ENCODE measurements at places on chromosomes 4 and X. TPM values are rescaled to one million over a fixed set of nuclear protein-coding genes. Genes with fewer than 3 reads are reported as not detected.

Gene SSX4
- not detected for total RNA-seq

Gene SUPT20HL1
- total RNA-seq = not detected

Gene IL1RAPL2
- total RNA-seq = not detected

Gene IL15
- 1.9 TPM for total RNA-seq

Gene IL2RG
- not detected for total RNA-seq

Gene TCP11X2
- total RNA-seq = not detected

Gene CORIN
- under 0.01 TPM for total RNA-seq

Gene SPATA4
- under 0.01 TPM for total RNA-seq

Gene RTL3
- total RNA-seq = not detected

Gene ARAP2
- total RNA-seq = 2.1 TPM

Gene GRID2
- total RNA-seq = not detected

Gene SLIT2
- total RNA-seq = 54.1 TPM

Gene NSG1
- total RNA-seq = 30.6 TPM

Gene CT47B1
- total RNA-seq = not detected

Gene PNMA3
- total RNA-seq = not detected

Gene AR
- total RNA-seq = 6.6 TPM

Gene LRRC66
- 0.29 TPM for total RNA-seq

Gene PRAF2
- 7.8 TPM for total RNA-seq

Gene FAM241A
- total RNA-seq = 36.8 TPM

Gene RGS12
- total RNA-seq = 55.5 TPM

Gene TSPAN7
- total RNA-seq = 12.0 TPM

Gene ZGRF1
- 28.2 TPM for total RNA-seq

Gene XKRX
- 0.29 TPM for total RNA-seq

Gene TRMT2B
- total RNA-seq = 28.9 TPM

Gene KLB
- under 0.01 TPM for total RNA-seq

Gene NAA11
- not detected for total RNA-seq

Gene POU4F2
- not detected for total RNA-seq

Gene ADAMTS3
- total RNA-seq = 4.7 TPM

Gene MAGEA10
- not detected for total RNA-seq

Gene ITGB1BP2
- 4.9 TPM for total RNA-seq

Gene PPP1R2C
- not detected for total RNA-seq

Gene SHOX
- total RNA-seq = not detected

Gene CSAG1
- total RNA-seq = not detected

Gene CLIC2
- total RNA-seq = 18.0 TPM

Gene AMBN
- total RNA-seq = not detected

Gene SHROOM4
- total RNA-seq = 54.1 TPM

Gene ADH7
- total RNA-seq = not detected

Gene PABPC1L2B
- total RNA-seq = not detected

Gene FAM149A
- 0.36 TPM for total RNA-seq

Gene ZNF630
- 0.50 TPM for total RNA-seq

Gene EDA2R
- total RNA-seq = 9.9 TPM

Gene GAGE1
- not detected for total RNA-seq

Gene VCX3B
- not detected for total RNA-seq

Gene FGF5
- total RNA-seq = 0.86 TPM

Gene NEUROG2
- total RNA-seq = not detected

All from thoracic aorta endothelial cell (primary cell).